ENCODE measurements at places on chromosomes 3 and 15.

DNA sequence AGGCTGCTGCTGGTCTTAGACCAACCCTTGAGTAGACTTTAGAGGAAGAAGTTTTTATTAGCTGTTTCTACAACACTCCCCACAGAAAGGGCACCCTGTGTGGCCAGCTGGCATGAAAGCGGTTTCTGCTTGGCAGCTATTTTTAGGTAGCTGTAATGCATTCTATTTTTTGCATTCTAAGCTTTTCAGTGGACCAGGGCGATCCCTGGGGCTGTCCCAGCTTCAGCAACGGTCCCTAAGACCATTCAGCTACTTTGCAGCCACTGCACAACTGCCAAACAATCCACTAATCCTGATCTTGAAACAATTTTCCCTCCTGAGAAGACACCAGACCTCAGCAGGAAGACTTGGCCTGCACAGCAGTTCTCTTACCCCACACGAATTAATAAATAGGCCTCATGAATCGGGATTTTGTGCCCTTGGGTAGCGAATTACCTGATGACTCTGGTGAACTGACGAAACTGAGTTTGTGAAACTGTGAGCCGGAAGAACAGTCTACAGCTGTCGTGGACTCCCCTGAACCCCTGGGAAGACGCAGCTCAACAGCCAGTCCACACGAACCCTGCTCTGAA is 14.6 kb upstream of the TFRC start:
- DNase-seq, result peak; percentile 66

DNA sequence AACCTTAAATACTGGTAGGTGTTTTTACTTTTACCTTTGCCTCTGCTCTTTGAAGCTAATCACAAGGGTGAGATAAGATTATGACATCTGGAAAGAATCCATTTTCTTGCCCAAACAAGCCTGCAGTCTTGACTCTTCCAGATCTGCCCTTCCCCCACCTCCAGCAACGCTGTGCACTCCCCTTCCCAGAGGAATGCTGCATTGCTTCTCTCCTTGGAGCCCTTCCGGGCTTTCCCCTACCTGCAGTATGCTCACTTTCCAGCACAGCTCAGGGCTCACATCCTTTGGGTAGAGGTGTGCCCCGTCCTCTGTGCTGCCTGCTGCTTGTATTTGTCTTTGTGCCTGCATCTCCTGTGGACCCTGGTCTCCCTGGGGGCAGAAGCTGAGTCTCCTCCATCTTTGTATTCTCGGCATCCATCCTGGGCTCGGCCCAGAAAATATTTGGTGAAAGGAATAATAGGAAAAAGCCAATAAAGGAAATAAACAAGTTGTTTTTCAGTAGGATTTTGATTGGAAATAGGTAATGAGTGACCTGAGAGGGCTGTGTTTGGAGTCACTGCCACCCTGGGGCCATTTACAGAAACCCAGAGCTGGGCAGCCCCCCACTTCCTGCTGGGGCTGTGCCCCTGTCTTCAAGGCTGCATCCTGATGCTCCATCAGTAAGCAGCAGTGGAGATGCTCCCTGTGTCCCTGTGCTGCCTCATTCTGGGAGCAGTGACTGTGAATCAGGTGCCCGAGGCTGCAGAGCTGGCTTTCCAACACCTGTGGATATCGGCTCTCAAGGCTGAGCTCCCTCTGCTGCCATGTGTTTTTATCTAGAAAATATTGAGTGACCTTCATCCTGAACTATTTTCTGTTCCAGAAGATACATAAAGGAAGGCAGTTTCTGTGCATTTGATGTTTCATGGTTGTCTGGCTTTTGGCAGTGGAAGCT is 117.5 kb downstream of the EEFSEC start:
- DNase-seq, result no peak

DNA sequence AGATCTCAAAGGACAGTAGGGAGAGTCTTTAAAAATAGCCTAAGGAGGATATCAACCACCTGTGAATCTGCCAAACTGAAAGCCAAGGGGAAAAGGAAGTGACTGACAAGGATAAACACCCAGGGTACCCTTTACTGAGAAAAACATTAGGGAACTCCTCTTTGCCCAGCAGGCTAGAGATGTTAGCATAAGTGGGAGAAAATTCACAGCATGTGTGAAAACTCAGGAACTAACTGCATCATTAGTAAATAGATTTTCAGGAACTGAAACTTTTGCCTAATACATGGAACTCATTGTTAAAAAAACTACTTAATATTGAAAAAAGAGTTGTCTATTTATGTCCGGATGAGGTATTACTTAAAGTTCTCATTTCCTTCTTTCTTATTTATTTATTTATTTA is 375.5 kb downstream of the NTRK3 start:
- no peak for DNase-seq

- DNase-seq, result no peak
Observed at GRCh38 chr3:65660000-65660598, 378.6 kb downstream of the MAGI1 start.

DNA sequence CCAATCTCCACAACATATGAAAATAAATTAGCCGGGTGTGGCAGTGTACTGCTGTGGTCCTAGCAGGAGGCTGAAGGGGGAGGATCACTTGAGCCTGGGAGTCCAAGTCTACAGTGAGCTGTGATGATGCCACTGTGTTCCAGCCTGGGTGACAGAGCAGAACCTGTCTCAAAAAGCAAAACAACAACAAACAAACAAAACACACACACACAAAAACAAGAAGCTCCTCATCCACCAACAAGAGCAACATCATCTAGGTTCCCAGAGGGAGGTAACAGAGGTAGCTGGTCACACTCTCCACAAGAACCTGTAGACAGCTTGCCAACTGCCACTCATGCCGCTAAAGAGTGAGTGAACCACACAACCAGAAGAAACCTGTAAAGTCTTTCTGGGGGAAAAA is 34.8 kb downstream of the PTPN9 start:
- no peak for DNase-seq
